ENCODE measurements at places on chromosomes 7 and 10.
A peak's percentile ranks its signal among the peaks of the same experiment; 100 is the strongest.

- no peak for DNase-seq
Measured at GRCh38 chr10:73758704-73759511, 14.7 kb downstream of the SEC24C start.

DNA sequence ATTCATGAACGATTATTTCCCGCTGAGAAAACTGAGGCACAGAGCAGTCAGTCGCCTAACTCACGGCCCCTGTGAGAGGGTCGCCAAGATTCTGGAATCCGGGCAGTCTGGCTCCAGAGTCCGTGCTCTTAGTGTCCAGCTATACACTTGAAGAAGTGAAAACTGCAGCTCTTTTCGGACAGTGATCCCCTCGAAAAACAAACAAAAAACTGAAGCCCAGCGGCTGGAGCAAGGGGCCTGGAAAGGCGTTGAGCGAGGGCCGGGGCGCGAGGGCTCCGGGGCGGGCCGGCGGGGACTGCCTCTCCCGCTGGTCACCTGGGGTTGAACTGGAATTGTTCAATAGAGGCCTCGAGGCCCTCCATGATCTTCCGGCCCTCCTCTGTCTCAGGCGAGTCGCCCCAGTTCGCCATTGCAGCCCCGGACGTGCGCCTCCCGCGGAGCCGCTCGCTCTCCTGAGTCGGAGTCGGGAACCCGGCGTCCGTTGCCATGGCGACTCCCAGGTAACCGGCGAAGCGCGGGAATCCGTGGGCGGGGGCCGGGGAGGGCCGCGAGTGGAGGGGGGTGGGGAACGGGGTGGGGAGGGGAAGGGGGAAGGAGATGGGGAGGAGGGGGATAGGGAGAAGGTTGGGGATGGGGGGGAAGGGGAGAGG lies 881 bp downstream of the C10orf67 start:
- peak; percentile 52 for DNase-seq

DNA sequence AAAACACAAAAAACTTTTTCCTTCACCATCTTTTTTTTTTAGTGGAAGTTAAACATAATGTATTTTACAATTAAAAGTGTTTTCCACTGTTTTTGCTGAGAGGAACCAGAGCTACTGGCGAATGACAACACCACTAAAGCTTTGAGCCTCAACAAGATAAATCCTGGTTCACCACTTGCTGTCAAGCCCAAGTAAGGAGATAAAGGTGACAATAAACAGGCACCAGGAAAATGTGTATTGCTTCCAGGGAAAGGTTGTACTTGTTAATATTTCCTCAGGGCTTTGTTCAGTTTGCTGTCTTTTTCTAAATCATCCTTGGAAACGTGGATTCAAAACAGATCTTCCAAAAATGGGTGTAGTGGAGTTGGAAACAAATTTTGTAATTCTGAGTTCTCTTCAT lies 109.9 kb upstream of the ANKRD30A start:
- DNase-seq: no peak

DNA sequence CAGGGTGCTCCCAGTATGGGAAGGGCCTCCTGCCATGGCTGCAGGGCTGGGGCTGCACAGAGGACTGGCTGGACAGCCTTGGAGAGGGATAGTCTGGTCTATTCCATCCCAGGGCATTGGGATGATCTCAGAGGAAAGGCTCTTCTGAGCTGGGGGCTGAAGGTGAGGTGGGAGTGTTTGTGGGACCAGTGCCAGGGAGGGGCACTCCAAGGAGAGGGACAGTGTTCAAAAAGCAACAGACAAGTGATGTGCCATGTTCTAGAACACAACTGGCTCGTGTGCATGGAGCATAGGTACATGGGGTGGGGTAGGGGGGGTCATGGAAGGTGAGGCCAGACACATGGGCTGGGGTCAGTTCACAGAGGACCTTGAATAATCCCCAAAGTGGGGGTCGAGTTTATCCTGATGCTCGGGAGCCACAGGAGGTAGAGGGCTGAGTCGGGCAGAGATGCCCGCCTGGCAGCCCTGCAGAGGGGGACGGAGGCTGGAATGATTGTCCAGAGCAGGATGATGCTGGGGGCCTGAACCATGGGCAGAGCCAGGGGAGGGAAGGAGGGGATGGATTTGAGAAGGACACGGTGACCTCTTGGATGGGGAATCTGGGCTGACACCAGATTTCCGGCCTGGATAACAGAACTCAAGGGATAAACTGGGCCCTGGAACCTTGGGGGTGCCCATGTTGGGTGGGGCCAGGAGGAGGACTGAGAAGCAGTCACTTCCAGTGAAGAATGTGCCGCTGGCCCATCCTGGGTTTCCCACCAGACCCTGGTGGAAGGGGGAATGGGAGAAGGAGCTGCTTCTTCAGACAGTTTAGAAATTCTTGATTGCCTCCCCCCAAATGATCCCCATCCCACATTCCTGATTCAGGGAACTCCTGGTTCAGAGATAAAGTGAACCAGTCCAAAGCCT lies 50.4 kb downstream of the NEURL1 start:
- no peak for DNase-seq

DNA sequence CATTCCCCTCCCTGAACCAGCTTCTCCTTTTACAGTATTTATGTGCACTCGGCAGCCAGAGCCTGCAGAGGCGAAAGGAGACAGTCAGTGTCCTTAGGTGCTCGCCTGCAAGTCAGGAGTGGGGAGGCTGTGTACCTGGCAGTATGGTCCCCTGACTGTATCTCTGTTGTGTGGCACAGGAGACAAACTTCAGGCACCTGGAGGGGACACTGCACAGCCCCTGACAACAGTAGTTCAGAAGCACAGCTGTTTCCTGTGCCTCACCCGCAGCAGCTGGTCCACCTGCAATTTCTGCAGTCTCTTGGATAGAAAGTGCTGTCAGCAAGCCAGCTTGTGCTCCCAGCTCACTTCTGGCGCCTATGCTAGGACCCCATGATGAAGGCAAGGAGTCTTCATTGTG lies 73.4 kb upstream of the LAMB4 start:
- no peak for DNase-seq

GRCh38 chr7:97422046-97422445 lies 304.5 kb downstream of the SDHAF3 start:
- no peak for DNase-seq

DNA sequence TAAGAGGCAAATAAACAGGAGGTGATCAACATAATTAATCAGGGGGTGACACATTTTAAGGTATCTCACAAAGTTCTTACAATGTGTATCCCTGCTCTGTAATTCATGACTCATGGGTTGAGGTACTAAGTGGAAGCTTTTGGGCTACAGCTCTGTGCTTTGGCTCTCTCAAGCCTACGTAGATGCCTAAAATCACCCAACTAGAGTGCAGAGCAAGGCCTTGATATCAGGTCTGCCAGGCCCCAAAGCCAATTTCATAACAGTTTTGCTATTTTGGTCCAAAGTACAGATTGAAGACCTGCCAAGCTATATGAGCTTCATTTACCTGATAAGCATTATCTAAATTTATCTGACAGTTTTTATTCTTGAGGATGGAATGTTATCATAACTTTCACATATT lies 175.3 kb upstream of the BET1 start:
- DNase-seq: no peak

GRCh38 chr7:1395211-1396070 lies 63.8 kb downstream of the MICALL2 start:
- no peak for DNase-seq

- DNase-seq: peak; percentile 9
Measured at GRCh38 chr7:111741811-111742240, 179.5 kb upstream of the IMMP2L start.

- no peak for DNase-seq
Measured at GRCh38 chr10:77636967-77637531, 559 bp downstream of the KCNMA1 start.

DNA sequence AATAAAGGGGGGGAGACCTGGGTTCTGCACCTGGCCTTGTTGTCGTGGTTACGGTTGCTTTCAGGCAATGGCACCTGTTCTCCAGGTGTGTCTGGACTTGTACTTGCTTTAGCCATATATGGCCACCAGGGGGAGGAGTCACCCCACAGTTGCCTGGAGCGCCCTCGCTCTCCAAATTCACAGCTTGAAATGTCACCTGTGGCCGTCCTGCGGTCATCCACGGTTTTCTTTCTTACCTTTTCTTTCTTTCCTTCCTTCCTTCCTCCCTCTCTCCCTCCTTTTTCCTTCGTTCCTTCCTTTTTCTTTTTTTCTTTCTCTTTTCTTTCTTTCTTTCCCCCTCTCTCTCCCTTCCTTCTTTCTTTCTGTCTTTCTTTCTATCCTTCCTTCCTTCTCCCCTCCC lies 157.2 kb upstream of the ZNF92 start:
- peak; percentile 37 for DNase-seq

DNA sequence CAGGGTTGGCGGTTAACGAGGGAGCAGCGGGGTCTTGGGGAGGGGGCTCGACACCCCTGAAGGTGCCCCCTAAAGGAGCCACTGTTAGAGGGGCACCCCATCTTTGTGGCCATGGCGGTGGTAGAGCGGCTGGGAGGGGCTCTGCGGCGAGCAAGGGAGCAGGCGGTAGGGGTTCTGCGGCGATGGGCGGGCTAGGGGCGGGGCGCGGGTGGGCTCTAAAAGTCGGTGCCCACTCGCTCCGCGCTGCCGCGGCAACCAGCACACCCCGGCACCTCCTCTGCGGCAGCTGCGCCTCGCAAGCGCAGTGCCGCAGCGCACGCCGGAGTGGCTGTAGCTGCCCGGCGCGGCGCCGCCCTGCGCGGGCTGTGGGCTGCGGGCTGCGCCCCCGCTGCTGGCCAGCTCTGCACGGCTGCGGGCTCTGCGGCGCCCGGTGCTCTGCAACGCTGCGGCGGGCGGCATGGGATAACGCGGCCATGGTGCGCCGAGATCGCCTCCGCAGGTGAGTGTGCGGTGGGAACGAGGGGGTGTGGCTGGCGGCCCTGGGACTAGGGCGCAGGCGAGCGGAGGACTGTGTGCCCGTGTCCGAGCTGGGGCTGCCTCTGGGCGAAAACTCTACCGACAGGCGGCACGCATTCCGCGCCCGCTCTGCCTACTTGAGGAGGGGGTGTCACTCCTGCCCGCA lies at the start of gene MEST:
Gene MEST (plus strand): TSS at position 245 of the 682 bp plus-strand sequence. CDS start 229 bp downstream, at position 474.
- DNase-seq: no peak

- no peak for DNase-seq
Measured at GRCh38 chr10:95509251-95509650, 51.9 kb downstream of the SORBS1 start.

DNA sequence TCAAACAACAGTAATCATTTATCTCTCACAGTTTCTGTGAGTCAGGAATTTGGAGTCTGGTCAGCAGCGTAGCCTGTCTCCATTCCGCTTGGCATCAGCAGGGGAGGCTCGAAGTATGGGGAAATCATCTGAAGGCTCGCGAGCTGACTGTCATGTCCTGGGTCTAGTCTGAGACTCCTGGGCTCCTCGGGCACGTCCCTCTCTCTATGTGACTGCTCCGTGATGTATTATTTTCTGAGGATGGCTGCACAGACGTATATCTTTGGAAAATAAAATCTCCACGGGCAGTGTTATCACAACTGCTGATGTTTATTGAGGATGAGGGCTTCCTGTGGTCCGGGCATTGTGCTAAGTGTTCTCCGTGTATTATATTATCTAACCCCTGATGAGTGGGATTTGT lies 23.3 kb upstream of the PCGF5 start:
- no peak for DNase-seq

DNA sequence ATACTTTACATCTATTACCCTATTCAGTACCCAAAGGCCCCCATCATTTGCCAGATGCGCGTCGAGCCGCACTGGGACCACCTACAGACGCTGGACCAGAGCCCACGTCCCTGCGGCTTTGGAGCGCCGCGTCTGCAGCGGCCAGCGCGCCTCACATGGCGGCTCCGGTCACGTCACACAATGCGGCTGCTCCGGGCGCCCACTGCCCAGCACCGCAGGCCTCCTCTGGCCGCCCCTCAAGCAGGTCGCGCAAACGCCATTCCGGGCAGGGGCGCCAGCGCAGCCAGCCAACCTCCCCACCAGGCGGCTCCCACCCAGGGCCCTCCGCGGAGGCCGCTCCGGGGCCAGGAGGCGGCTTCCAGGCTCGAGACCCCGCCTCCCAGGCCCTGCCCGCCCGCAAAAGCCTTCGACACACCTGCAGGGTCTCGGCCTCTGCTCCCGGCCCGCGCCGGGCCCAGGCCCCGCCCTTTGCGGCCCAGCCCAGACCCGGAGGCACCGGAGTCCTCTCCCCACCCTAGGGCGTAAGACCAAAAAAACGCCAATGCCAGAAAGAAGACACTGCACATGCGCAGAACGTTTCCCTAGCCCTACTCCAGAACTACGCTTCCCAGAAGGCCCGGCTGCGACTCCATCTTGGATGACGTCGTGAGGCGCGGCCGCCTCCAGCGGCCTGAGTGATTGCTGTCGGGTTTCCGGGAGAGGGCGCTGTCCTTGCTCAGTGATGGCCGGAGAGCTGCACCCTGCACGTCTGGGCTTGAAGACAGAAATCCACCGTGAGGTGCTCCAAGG lies at the start of gene ZNF25:
Gene ZNF25 (minus strand): TSS at position 557 of the 789 bp plus-strand sequence. CDS start 4,925 bp downstream, outside the sequence.
- DNase-seq: peak; percentile 98

- DNase-seq: no peak
Measured at GRCh38 chr7:142567201-142568075, 181.8 kb upstream of the PRSS1 start.

- no peak for DNase-seq
Measured at GRCh38 chr7:2082139-2082998, 150.4 kb downstream of the MAD1L1 start.

DNA sequence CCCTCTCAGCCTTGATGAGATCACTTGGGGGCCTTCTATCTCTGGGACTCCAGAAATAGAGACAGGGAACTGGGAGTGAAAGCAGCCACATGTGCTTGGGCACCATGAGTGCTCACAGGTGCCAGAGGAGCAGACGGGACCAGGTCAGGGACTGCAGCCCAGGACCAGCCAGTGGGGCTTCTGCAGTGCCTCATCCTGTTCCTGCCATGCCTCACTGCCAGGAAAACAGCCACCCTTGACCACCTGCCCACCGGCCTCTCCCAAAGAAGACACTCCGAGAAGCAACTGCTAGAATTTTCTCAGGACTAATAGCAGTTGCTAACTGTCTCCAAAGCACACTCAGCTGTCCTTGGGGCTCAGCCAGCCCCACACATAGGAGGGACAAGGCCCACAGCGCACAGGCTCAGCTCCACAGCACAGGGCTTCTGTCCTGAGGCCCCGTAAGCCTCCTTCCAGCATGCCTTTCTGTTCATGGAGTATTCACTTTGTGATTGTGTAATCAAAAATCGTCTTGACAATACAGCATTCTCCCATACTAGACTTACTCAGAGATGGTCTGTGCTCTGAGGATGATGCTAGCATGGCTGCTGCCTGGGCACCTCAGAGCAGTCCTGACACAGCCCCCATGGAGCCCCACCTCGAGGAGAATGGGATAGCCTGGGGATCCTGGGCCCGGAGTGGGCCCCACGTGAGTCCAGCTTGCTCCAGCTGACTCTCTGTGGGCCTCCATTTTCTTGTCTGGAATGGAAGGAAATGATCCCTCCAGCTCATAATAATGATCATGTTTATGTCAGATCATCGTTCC lies 115.7 kb upstream of the RET start:
- no peak for DNase-seq

All from activated CD4-positive, alpha-beta T cell treated with anti-CD3 and anti-CD28 coated beads, Interleukin-2, amount 50 U/mL, for 4 hours (primary cell).